ENCODE measurements at places on chromosomes 4 and X.
A peak's percentile ranks its signal among the peaks of the same experiment; 100 is the strongest.

- DNase-seq, result no peak
Observed at GRCh38 chrX:48626401-48627298, 29.4 kb downstream of the WDR13 start.

DNA sequence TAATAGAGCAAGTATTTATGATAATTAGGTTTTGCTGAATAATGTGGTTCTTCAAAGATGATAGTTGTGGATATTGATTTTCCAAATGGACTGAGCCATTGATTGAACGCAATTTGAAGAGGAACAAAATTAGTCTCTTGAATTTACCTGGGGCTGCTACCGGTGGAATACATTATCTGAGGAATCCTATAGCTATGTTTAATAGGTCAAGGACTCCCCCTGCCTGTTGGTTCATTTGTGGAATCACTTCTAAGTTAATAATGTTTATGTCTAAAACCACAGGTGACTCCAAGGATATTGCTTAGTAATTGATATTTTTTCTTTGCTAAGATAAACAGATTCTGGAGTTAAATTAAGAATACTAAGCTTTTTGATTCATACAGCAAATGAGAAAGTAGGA is 576.0 kb upstream of the PABPC4L start:
- DNase-seq, result no peak

- DNase-seq, result no peak
Observed at GRCh38 chr4:86033171-86033570, 326.7 kb downstream of the MAPK10 start.

GRCh38 chrX:102154900-102155805 is 624 bp downstream of the BEX5 start:
- peak; percentile 19 for DNase-seq

- DNase-seq, result no peak
Observed at GRCh38 chr4:44326741-44327140, 121.9 kb downstream of the KCTD8 start.

DNA sequence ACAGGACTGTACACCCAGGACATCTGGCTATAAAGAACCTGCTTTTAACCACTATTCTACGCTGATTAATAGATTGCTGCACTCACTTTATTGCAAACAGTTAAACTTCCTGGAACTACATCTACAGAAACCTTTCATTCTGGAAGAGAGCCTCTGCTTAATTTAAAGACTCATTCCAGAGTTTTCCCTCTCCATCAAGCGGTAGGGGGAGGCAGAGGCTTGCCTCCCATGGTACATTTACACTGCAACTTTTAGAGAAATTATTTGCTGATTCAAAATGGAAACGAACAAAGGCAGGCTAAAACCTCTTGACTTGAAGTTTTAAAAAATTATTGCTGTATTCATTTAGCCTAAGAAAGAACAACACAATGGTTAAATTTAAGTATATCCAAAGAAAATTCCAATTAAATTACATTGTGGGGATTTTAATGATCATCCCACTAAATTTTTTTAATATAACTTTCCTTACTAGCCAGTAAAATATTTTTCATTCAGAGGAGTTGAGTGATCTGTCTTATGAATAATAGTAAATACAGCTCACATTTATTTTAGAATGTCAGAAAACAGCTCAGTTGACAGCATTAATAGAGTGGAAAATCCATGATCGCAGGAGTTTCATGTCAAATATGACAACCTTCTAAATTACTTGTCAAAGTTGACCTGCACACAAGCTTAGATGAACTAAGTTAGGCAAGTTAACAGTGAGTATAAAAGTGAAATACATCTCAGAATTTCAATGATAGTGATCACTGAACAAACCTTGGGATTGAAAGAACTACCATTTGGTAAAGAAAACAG is 46.3 kb upstream of the PCDH10 start:
- DNase-seq, result no peak

GRCh38 chr4:177512646-177513045 is 70.4 kb upstream of the AGA start:
- DNase-seq, result no peak

DNA sequence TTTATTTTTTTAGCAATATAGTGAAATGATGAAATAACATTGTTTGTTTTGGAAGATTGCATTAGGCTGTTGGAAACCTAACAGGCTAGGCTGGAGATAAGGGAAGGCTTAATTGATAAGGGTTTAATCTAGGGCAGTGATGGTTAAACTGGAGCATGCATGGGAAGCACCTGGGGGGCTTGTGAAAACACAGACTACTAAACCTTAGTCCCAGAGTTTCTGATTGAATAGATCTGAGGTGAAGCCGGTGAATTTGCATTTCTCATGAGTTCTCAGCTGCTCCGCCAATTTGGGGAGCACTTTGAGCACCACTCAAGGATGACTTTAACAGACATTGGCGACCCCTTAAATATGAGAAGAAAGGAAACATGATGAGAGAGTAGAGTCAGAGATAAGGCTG is 11.5 kb downstream of the STK26 start:
- no peak for DNase-seq

GRCh38 chr4:168598191-168598590 is 101.3 kb downstream of the PALLD start:
- no peak for DNase-seq

- no peak for DNase-seq
Observed at GRCh38 chr4:138185859-138186645, 56.1 kb downstream of the SLC7A11 start.

DNA sequence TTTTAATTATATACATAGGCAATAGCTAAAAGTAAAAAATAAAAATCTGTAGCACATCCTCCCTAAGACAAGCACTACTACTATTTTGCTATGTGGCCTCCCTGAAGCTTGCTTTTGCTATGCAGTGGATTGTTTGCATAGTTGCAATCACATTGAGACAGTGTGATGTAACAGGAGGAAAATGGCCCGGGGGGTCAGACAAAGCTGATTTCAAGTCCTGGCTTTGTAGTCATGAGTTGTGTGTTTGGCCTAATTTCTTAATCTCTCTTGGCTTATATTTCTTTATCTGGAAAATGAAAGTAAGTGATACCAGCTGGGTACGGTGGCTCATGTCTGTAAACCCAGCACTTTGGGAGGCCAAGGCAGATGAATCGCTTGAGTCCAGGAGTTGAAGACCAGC is 166.6 kb downstream of the LHFPL1 start:
- DNase-seq, result no peak

- no peak for DNase-seq
Observed at GRCh38 chrX:23035493-23035892, 35.7 kb downstream of the DDX53 start.

All from activated CD8-positive, alpha-beta memory T cell treated with anti-CD3 and anti-CD28 coated beads, Interleukin-2, amount 50 U/mL, for 4 hours (primary cell).